ENCODE measurements at places on chromosomes 3 and 15.

DNA sequence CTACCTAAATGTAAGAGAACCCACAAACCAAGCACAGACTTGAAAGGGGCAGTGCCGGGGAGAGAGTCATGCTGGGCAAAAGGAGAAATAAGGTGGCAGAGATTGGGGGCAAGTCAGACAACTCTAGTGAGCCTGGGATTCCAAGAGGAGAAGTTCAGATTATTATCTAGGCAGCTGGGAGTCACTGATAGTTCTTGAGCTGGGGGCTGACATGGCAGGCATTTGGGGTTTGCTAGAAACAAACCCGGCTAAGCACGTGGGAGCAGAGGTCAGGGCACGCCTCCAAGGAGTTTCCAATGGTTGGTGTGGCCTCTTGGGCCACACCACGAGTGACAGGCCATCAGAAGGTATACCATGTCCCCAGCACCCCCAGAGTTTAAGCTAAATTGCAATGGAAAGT is 27.6 kb downstream of the SLC6A6 start:
- DNase-seq = no peak

GRCh38 chr15:92941668-92942067 is 41.5 kb downstream of the CHD2 start:
- no peak for DNase-seq

DNA sequence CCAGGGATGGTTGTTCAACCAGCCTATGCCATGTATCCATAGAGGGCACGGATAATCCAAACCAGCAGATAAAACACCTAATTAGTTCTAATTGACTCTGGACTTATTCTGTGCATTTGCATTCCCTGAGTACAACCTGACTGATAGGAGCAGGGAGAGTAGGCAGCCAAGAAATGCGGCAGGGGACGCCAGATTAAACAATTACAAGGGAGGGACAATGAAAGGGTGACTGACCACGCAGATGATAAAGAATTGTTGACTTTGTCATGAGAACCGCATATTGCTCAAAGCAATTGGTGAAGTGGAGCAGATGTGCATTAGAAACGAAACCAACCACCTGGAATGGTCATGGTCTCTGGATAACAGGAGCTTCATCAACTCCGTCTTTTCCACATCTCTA is 369.1 kb upstream of the FRG2C start:
- DNase-seq = no peak

DNA sequence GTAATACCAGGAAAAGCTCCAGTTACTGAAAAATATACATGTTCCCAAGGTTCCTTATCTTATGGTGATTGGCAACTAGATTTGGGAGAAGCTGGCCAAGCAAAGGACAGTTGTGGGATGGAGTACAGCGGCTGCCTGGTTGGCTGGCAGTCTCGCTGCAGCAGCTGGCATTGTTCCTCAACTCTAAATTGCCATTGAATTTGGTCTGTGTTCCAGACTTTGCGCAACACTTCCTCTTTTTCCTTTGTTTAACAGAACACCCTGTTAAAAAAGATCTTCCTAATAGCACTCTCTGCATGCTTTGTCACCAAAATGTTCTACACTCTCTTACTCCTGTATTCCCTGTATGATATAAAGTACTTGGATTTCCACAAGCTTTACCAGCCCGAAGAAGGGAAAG is 420.6 kb upstream of the RBMS3 start:
- no peak for DNase-seq

GRCh38 chr3:159941038-159942000 is 47.3 kb upstream of the IL12A start:
- DNase-seq = no peak

DNA sequence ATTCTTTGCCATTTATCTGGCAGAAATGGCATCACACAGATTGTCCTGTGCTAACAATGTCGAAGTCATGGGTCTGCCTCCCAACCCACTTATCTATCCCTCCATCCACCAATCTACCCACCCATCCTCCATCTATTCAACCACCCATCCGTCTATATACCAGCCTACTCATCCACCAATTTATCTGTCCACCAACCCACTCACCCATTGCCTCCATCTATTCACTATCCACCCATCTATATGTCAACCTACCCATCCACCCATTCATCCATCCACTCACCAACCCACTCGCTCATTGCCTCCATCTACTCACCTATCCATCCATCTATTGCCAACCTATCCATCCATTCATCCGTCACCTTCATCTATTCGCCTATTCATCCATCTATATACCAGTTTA is 521.2 kb downstream of the SHQ1 start:
- DNase-seq = no peak

GRCh38 chr3:153348457-153349107 is 186.6 kb downstream of the RAP2B start:
- DNase-seq = no peak

GRCh38 chr15:53378096-53378800 is 381.2 kb downstream of the WDR72 start:
- DNase-seq = no peak

DNA sequence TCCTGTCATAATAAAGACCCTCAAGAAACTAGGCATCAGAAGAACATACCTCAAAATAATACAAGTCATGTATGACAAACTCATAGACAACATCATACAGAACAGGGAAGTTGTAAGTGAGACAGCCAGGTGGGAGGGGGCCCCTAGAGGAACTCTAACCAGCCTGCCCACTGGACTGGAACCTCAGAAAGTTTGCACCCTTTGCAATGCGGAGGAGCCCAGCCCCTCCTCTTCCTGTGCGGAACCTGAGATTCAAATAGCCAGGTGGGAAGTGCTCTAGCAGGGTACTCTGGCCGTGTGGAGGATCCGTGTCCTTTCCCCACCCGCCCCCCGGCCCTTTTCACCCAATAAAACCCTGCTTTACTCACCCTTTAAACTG is 387.0 kb upstream of the CBLB start:
- DNase-seq = no peak

- no peak for DNase-seq
These were observed 77.8 kb downstream of the EFL1 start for GRCh38 chr15:82184776-82185175.

DNA sequence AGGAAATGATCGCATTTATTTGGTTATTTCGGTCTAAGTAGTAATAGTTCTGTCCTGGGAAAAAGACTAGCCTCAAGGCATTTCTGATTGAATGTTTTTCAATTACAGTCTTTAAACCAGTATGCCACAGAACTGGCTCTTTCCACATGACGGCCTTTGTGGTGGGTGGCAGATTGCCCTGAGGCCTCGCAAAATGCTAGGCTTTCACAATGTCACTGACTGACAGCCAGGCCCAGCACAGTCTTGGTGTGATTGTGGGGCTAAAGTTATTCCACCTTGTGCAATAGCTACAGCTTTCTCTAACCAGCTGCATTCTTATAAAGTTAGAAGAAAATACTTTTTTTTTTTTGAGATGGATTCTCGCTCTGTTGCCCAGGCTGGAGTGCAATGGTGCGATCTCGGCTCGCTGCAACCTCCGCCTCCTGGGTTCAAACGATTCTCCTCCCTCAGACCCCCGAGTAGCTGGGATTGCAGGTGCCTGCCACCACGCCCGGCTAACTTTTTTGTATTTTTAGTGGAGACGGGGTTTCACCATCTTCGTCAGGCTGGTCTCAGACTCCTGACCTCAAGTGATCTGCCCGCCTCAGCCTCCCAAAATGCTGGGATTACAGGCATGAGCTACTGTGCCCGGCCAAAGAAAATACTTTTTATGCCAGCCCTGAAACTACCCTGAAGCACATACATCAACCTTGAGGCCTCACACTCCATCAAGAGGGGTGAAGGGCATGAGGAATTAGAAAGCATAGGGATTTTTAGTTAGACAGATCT is 2.5 kb upstream of the ADIPOQ start:
- no peak for DNase-seq

- no peak for DNase-seq
These were observed 752.6 kb upstream of the NR2F2 start for GRCh38 chr15:95577927-95578326.

GRCh38 chr3:152376351-152377183 is 107.8 kb downstream of the MBNL1 start:
- no peak for DNase-seq

GRCh38 chr3:148839805-148840204 is 12.2 kb downstream of the CPB1 start:
- DNase-seq = no peak

GRCh38 chr15:42159381-42160015 is 3.1 kb upstream of the PLA2G4F start:
- no peak for DNase-seq

DNA sequence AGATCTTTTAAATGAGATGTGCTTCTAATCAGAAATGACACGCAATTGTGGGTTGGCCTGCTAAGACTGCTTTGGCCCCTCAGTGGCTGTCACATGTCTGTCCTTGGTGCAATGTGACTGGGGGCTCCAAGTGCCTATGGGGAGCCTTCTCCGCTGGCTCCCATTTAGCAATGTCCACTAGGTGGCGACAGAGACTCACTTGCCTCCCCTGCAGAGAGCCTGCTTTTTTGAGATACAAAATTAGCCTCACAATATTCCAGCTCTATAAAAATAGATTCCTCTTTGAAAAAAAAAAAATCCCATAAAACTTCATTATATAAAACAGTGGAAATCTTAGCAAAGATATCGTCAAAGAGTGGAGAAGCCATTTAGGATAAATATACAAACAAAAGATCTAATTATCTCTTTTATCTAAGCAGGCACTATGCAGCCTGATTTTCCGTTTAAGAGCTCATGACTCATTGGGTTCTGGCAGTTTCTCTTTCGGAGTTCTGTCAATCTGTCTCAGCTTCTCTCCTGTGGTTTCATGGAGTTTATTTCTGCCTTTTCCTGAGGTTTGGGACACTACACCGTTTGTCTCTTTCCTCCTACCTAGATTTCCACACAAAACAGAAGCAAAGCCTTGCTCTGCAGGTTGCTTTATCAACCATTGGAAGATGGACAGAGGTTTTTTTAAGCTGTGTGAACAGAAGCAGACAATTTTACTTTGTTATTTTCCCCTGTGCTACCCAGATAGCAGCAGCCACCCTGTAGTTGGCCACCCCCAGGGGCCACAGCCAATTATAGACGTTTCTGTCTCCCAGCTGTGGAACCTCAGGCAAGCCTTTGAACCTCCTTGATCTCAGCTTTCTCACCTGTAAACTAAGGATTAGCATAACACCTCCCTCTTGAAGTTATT is 68.4 kb upstream of the TNFAIP8L3 start:
- DNase-seq = peak; percentile 18

DNA sequence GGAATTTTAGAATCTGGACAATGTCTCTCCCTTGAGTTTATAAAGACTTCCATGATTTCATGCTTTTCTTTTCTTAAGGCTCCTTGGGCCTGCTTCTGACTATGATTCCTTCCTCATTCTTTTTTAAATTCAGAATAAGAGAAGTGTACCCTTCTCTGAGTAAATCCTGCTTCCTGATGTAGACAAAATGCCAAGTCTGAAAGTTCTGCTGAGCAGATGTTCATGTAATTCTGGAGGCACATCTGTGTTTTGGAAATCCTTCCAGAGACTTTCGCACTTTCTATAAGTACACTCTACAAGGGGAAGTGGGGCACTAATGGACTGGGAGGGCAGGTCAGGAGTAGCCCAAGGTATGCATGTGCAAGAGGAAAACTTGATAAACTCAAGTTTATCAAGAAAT is 24.8 kb downstream of the TPM1 start:
- DNase-seq = no peak

- DNase-seq = no peak
These were observed 83.2 kb upstream of the PLSCR4 start for GRCh38 chr3:146334151-146334550.

DNA sequence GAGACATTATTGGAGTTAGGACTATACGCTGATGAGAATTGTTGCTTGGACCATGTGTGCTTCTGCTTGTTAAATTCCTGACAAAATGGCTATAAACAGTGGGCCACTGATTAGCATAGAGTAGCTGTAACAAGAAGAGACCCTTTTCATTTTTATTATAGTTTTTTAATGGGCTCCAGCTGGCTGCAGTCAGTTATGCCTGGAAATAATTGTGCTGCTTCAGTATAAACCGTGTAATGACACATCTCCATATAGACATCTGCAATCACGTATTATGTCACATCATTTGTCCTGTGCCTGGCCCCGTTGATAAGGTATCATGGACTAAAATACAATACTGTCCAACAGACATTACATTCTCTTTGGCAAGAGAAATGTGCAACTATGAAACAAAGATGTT is 50.9 kb downstream of the ARPP21 start:
- DNase-seq = no peak

GRCh38 chr3:185760550-185760949 is 64.3 kb downstream of the IGF2BP2 start:
- no peak for DNase-seq

DNA sequence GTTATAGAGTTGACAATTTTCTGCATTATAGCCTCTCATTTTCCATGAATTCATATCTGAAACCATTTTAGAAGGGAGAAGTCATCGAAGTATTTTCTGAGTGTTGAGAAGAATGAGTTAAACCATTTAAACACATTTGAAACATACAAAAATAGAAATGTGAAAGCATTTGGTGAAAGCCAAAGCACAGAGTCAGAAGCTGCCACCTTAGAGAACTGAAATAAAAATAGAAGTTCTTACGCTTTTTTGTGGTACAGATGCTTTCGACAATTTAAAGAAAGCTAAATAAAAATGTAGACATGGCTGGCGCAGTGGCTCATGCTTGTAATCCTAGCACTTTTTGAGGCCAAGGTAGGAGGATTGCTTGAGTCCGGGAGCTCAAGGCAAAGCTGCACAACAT is 9.0 kb downstream of the FANCD2OS start:
- DNase-seq = no peak

DNA sequence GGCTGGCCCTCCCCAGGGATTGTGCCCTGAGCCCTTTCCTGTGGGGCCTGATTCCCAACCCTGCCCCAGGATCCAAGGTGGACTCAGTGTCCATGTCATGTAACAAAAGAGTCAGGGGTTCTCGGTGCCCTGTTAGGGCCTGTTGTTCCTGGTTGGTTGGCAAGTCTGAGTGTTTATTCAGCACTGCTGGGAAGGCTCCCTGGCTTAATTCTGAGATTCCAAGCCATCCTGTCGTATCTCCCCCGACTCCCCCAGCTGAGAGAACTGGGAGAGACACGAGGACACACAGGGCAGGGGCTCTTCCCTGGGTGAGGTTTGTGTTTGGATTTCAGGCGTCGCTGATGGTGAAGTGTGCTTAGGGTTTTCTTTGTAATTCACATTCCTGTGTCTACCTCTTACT is 78.3 kb downstream of the EEFSEC start:
- no peak for DNase-seq

GRCh38 chr3:117989982-117990381 is 1044.7 kb downstream of the IGSF11 start:
- no peak for DNase-seq

- DNase-seq = no peak
These were observed 48.2 kb upstream of the VGLL4 start for GRCh38 chr3:11691767-11692531.

DNA sequence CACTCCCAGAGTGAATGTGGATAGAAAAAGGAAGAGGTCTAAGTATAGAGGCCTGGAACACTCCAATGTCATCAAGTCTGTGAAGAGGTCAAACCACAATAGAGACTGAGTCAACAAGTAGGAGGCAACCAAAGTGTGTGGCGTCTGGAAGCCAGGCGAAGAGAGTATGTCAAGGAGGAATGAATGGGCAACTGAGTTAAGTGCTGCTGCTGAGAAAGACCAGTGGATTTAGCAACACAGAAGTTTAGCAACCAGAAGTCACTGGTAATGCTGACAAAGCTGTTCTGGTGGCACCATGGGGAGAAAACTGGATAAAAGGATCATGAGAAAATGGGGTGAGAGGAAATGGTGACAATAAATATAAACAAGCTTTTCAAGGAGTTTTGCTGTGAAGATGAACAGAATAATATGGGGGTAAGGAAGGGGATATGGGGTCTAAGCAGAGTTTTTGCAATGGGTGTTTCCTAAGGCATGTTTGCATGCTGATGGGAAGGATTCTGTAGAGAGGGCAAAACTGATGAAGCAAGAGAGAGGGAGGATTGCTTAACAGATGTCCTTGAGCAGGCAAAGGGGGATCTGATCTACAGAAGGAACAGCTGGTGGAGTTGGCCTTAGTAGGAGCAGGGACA is 38.4 kb downstream of the PCOLCE2 start:
- no peak for DNase-seq
